ENCODE measurements at places on chromosomes 11 and 22.

- no peak for DNase-seq
These were observed 35.0 kb downstream of the KCNJ1 start for GRCh38 chr11:128832121-128832497.

DNA sequence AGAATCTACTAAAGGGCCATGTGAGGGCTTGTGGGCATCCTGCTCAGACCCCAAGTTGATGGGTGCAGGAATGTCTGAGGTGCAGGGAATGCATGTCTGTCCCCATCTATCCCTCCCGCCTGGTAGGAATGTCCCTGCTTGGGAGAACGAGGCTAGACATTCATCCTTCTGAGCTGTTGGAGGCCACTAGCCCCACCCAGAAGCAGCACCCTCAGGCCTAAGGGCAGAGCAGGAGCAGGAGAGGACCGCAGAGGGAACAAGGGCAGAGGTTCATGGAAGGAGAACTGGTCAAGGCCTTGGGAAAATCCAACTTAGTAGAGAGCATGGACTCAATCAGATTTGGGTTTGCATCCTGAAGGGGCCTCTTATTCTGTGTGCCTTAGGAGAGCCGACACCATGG lies 22.1 kb upstream of the LMO1 start:
- DNase-seq = no peak

DNA sequence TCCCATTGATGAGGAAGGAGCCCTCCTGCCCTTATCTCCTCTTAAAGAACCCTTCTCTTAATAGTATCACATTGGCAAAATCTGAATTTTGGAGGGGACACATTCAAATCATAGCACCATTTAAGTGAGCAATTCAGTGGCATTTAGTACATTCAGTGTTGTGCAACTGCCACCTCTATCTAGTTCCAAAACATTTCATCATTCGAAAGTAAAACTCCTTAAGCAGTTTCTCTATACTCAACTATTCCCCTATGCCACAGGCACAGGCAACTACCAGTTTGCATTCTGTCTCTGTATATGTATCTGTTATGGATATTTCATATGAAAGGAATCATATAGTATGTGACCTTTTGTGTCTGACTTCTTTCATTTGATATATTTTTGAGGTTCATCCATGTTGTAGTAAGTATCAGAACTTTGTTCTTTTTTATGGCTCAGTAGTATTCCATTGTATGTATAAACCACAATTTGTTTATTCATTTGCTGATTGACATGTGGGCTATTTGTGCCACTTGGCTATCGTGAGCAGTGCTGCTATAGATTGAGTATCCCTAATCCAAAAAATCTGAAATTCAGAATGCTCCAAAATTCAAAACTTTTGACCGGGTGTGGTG lies 22.9 kb downstream of the FAR1 start:
- no peak for DNase-seq

- DNase-seq = no peak
These were observed 41.7 kb downstream of the RIBC2 start for GRCh38 chr22:45455212-45455611.

- DNase-seq = no peak
These were observed 18.2 kb downstream of the INCENP start for GRCh38 chr11:62142043-62142375.

DNA sequence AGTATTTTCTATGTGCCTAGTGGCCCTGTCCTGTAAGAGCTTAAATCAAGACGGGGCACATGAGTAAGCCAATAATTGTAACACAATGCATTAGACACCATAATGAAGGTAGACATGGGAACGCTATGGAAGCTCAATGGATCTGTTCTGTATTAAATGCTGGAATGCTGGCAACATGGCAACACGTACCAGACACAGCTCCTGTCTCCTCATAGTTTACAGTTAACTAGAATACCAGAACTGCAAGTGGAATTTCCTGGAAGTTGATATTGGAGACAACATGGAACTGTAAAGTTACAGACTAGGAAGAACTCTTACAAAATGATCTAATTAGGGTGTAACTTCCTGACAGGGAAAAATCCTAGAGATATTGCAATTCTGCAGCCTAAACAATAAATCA lies 12.4 kb downstream of the P4HA3 start:
- no peak for DNase-seq

DNA sequence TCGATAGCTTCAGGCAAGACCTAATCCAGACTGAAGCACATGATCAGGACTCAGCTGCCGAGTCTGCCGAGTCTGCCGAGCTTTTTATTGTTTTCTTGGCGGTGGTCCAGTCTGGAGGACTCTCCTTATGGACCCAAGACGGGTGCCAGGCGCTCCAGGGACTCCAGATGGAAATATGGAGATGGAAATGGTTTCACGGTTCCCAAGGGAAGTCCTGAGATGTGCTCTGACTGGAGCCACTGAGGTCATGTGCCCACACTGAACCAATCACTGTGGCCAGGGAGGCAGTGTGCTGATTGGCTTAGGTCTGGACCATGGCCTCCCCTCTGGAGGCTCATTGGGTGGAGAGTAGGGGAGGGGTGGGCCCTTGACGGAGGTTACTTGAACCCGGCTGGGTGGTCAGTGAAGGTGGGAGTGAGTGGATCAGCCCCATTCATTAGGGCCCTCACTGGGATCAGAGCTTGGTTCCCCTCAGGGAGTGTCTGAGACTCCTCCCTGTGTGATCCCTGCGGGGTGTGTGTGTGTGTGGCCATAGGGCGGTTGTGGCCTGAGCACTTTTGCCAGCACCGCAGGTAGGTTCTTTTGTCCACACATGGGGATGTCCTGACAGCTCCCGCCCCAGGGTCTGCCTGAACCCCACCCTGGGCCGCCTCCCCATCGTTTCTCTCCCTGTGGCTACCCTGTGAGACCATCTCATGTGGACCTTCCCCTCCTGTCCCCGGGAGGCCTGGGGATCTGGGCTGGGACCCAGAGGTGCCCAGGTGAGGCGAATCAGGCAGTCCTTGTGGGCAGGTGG lies 14.0 kb downstream of the RPS6KA4 start:
- no peak for DNase-seq

DNA sequence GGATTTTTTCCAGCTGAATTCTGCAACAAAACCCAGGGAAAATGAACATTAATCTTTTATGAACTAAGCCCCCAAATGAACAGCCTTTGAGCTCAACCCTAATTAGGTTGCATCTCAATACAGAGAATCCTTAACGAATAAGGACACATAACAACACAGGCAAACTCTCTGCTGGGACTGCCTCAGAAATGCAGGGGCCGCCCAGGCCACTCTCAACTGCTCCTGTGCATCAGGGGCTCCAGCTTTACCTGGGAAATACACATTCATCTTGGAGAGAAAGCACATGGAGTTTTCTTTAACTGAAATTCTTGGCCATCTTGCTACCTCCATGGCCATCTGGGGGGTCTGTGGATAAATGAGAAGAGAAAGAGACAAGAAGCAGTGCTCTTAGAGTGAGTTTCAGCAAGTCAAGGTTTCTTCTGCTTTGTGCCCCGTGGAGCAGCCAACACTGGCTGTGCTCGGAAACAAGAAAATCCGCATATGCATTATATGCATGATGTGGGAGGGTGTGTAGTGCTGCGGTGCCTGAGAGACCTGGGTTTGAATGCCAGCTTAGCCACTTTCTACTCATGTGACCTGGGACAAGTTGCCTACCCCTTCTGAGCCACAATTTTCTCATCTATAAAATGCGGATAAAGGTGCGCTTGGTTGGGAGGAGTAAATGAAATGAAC lies 81.9 kb upstream of the RCN1 start:
- DNase-seq = no peak

- no peak for DNase-seq
These were observed 6.8 kb upstream of the CHKA start for GRCh38 chr11:68127714-68128681.

DNA sequence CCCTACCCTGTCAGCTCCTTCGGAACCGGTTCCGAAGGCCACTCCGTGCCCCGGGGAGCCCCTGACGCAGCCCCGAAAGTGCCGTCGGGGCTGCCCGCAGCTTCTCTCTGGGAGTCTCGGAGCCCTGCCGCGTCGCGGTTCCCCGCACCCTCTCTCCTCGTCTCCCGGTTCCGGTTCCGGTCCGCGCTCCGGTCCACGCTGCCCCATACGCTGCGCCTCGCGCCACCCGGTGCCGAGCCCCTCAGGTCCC lies 618 bp downstream of the MTA2 start:
- DNase-seq = no peak

DNA sequence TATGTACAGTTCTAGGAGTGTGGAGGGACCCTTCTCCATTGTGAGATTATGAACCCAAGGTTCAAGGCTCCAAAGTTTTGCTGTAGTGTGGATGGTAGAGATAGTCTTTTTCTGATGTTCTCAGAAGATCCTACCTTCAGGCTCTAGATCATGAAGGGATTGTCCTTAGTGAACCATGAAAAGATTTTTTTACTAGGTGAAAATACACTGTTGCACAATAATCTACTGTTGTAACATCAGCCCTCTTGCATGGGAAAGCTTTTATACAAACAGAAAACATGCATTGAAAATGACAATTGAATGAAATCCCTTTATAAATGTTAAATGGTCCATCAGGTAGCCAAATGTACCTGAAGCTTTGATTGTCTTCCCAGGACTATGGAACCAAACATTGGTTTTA lies 177.8 kb downstream of the FAM76B start:
- DNase-seq = no peak

- no peak for DNase-seq
These were observed 2.7 kb downstream of the PPP1CA start for GRCh38 chr11:67398661-67399563.

- no peak for DNase-seq
These were observed 816.3 kb downstream of the BRD1 start for GRCh38 chr22:49011379-49011768.

- peak; percentile 88 for DNase-seq
These were observed 571 bp downstream of the C11orf24 start for GRCh38 chr11:68271023-68271780.

DNA sequence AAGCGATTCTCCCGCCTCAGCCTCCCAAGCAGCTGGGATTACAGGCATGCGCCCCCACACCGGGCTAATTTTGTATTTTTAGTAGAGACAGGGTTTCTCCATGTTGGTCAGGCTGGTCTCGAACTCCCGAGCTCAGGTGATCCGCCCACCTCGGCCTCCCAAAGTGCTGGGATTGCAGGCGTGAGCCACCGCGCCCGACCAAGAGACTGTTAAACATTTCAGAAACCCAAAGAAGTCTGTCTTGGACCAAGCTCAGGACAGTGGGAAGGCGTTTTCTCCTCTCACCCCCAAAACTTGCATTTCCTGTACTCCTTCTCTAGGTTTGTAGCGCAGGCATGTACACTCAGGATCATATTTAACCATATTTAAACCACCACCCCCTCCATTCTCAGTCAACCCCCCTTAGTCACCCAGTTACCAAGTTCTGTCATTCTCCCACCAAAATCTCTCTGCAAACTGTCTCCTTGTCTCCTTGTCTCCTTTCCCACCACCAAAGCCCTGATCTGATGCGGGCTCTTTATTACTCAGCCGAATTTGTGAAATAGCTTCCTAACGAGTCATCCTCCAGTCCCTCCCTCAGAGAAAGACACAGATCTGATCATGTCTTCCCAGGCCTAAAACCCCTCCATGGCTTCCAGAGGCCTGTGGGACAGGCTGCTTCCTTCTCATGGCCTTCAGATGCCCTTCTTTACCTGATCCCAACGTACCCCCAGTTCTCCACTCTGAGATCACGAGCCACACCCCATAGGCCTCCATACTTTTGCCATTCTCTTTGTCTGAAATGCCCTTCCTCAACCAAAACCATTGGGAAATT lies 29.0 kb upstream of the CREB3L1 start:
- no peak for DNase-seq

DNA sequence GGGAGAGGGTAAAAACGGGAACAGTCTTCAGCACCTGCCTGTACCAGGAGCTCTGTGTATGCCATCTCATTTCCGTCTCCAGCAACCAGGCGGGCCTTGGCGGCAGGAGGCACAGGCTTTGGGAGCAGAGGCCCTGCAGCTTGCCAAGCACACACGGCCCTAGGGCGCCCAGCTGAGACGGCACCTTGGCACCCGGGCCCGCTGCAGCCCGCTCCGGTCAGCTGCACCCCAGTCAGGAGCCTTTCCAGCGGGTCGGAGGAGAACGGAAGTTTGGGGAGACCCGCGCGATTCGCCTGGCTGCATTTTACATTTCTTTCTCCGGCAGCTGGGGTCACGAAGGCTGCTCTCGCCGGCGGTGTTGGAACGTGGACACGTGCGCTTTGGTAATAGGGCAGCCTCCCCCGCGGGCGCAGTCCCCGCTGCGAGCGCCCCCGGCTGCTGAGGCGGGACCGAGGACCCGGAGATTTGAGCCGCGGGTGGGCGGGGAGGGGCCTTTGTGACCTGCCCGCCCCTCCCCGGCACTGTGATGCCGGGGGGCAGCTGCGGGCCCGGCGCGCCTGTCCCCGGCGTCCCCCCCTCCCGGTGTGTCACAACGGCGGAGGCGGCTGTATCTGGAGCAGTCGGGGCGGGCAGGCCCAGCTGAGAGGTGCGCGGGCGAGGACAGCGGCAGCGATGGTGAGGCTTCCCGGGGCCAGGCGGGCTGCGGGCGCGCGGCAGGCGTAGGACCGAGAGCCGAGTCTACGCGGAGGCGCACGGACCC lies at the start of gene TUBA8:
TUBA8 (plus strand) TSS at position 616 of the 760 bp plus-strand sequence; CDS start at position 673, 57 bp downstream.
- peak; percentile 67 for DNase-seq

DNA sequence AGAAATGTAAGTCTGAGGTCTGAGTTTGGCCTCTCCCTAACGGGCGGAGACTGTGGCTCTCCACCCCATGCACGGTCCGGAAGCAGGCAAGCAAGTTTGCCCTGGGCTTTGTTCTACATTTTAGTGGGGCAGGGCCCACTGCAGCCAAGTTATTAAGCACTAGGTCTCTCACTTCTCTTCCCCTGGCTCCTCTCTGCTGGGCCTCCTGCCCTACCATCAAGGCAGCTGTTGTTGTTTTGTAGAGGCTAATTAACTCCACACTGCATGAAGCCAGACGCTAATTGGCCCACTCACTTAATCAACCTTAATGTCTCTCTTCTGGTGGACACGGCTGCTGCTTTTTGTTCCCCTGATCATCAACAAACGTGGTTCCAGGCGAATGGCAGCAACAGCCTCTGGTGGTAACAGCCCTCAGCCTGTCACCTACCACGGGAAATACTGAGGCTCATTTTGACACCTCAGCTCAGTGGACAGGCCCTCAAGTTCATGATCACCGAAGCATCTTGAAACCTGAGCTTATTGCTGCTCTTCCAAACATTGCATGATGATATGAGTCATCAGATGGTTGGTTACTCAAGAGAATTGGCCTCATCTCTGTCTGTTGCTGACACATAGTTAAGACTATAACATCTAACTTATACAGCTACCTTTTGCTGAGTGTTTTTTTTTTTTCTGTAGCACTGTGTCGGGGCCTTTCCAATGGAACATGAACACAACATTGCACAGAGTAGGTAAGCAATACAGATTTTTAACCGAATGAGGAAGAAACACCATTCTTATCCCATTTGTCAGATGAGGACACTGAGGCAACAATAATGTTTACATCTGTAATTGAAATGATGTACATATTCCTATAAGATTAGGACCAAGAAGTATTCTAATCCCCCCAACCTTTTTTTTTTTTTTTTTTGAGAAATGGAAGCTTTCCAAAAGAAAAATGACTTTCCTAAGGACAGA lies 20.8 kb upstream of the LMO2 start:
- peak; percentile 79 for DNase-seq

GRCh38 chr11:2691991-2692875 lies 7.6 kb downstream of the KCNQ1OT1 start:
- peak; percentile 20 for DNase-seq

DNA sequence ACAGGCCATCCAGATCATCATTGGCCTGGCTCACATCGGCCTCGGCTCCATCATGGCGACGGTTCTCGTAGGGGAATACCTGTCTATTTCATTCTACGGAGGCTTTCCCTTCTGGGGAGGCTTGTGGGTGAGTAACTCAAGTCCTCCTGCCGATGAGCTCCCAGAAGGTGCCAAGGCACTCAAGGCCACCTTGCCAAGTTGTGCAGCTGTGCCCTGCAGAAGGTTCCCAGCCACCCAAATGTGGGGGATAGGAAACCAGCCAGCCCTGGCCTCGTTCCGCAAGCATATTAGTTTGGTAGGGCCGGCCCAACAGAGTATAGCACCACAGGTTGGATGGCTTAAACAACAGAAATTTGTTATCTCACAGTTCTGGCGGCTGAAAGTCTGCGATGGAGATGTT lies 4.0 kb downstream of the MS4A8 start:
- DNase-seq = no peak

Data from KBM-7 (cell line).